ENCODE measurements at places on chromosomes 5 and 9.

DNA sequence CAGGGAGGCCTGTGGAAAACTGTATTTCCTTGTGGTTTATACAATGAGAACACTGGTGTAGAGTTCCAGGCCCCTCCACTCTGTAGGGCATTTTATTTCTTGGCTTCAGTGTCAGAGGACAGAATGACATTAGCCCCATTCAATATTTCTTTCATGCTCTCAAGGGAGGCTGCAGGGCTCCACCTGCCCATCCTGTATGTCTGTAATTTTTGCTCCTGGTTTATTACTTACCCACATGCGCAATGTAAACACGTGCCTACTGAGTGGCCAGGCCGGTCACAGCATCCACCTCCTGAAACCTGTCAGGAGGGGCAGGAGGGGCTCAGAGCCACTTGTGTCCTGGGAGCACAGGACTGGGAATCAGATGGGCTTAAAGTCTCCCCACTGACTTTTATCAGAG is 82.4 kb downstream of the GADD45G start:
- no peak for DNase-seq

DNA sequence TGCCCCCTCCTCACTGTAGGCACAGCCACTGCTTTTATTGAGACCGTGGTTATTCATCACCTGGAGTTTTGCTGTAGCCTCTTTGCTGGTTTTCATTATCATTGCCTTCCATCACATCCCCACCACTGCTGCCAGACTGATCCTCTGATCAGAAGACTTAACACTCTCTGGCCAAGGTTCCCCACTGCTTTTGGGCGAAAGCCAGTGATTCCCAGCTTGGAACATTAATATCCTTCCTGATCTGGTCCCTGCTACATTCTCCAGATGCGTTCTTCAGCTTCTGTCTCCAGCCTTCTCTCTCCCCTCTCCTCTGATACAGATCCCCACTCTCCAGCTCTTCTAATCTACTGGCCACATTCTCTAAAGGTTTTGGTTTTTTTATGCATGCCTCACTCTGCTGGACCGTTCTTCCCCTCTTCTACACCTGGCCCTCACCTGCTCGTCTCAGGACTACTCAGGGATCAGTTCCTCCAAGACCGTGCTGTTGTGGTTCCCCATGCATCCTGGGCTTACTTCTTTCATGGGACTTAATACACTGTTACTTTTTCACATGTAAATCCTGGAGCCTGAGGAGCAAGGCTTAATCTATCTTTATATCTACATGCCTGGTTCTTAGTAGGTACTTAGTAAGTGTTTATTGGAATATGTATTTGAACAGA is 115.0 kb downstream of the PRKACG start:
- no peak for DNase-seq

- DNase-seq = no peak
Observed at GRCh38 chr5:178280631-178281030, 48.0 kb upstream of the PHYKPL start.

GRCh38 chr5:159106569-159107282 is 7.0 kb upstream of the EBF1 start:
- peak; percentile 42 for DNase-seq

DNA sequence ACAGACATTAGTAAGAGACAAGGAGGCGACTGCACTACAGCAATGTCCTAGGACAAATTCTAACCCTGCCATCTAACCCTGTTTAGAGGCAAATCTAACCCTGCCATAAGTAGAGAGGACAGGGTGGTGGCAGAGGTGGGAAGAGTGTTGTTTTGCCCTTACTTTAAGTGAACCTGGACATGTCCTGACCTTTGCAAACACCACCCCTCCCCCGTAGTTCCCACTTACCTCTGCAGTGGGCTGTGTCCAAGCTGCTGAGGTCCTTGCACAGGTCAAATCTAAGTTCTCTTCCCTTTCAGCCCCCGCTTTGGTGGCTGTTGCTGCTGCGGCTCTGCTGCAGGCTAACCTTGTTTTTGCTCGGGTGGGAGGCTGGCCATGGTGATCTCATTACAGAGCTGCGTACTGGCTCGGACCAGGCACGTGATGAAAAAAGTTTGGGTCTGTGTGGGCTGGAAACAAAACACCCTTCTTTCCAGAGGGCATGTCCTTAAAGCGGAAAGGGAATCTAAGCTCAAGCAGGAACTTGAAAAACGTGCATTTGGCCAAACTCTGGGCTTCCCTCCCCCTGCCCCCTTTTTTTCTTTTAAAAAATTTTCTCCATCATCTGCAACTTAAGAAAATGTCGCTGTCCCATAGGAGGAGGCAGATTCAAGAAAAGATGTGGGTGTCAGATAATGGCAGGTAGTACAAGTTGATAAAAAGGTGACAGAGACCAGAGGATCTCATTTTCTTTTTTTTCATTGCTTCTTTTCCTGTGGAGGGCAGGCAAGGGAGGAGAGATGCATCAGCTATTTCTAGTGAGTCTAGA is at the start of gene FAXDC2:
TSS of gene FAXDC2 (minus strand) at position 349 of the 808 bp plus-strand sequence. CDS start 12,425 bp downstream, outside the sequence.
- no peak for DNase-seq

DNA sequence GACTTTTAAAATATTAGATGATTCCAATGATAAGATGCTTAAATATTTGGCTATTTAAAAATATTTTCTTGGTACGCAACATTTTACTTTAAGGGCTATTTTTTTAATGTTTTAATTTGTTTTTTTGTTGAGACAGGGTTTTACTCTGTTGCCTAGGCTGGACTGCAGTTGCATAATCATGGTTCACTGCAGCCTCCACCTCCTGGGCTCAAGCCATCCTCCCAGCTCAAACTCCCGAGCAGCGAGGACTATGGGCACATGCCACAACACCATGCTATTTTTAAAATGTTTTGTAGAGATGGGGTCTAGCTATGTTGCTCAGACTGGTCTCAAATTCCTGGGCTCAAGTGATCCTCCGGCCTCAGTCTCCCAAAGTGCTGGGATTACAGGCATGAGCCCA is 850.2 kb upstream of the DMAC1 start:
- DNase-seq = no peak

DNA sequence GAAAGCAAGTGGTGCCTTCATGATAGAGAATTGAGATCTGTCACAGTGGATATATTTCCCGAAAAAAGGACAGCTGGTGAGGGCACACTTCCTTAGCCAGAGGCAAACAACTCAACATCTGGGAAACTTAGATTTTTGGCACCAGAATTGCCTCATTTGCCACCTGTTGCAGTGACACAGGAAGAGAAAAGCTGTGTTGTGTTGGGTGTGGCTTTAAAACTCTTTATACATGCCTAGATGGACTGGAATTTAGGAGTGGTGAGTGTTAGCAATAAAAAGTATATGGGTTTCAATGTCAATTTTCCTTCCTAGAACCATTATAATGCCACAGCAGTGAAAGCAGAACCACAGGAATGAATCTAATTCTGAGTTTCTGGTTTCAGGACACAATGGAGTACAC is 62.6 kb upstream of the CEMIP2 start:
- no peak for DNase-seq

GRCh38 chr5:125478599-125478998 is 732.2 kb upstream of the ZNF608 start:
- no peak for DNase-seq

All from activated T-helper 1 cell treated with anti-CD3 and anti-CD28 coated beads, Interleukin-2, amount 50 U/mL, for 16 hours (primary cell).